ENCODE measurements at places on chromosomes 2 and 18. TPM values are rescaled to one million over a fixed set of nuclear protein-coding genes. Genes with fewer than 3 reads are reported as not detected.

DNA sequence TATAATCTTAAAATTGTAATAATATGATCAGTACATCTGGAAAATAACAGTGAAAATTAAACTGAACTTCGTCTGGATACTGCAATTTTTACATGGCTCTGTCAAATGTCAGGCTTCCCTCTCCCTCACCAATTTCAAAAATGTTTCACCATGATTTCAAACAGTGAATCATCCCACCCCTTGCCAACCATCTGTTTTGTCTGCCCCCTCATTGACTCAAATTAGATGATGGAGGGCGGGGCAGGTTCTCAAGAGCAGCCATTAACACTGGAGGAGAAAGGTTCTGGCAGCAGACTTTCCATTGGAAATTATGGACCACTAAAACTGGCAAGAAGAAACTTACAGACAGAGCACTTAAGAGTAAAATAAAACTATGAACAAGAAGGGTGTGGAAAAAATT is 1195.7 kb upstream of the ZEB2 start:
- no peak for DNase-seq

DNA sequence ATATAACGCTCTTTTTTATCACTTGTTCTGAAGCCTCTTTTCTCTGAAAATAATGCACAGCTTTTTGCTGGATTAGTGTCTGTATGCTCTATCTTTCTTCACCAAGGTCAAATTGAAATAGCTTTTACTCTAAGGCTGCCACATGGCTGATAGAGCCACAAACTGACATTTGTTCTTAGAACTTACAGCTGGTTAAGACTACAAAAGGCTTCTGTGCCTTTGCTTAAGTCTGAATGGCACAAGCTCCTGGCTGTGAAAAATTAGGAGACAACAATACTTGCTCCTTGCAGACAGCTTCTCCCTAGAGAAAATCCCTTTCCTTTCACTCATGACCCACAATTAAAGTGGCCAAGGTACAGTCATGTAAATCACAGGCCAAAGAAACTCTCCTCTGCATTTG is 515.3 kb downstream of the DSC3 start:
- DNase-seq, result no peak

GRCh38 chr2:142234741-142235140 is 103.9 kb upstream of the LRP1B start:
- no peak for DNase-seq

DNA sequence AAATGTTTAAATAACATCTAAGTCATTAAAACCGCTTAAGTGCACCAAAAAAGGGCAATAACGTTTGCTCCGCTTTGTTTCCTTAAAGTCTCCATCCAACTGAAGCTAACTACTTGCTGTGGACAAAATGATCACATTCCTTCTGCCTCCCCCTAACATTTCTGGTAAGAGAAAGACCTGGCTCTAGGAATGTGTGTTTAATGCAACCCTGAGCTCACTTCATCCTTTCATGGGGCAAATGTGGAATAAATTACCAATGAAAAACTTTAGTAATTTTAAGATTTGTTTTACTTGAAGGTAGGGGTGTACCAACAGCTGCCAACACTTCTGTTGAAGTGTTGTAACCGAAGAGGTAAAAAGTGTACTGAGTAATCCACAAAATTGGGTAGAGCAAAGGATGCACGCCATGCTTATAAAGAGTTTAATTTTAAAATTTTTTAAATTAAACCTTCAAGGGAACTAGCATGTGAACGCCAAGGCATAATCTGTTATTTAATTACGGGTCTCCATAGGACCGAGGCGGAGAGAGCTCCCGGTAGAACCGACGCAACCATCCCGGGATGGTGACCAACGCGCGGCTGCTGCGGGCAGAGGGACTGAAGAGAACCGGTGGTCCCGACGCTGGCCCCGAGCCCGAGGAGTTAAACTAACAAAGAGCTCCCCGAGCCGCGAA is 1.1 kb downstream of the HNRNPLL start:
- DNase-seq, result no peak

- DNase-seq, result no peak
These were observed 1169.2 kb upstream of the NXPH2 start for GRCh38 chr2:139949242-139949972.

DNA sequence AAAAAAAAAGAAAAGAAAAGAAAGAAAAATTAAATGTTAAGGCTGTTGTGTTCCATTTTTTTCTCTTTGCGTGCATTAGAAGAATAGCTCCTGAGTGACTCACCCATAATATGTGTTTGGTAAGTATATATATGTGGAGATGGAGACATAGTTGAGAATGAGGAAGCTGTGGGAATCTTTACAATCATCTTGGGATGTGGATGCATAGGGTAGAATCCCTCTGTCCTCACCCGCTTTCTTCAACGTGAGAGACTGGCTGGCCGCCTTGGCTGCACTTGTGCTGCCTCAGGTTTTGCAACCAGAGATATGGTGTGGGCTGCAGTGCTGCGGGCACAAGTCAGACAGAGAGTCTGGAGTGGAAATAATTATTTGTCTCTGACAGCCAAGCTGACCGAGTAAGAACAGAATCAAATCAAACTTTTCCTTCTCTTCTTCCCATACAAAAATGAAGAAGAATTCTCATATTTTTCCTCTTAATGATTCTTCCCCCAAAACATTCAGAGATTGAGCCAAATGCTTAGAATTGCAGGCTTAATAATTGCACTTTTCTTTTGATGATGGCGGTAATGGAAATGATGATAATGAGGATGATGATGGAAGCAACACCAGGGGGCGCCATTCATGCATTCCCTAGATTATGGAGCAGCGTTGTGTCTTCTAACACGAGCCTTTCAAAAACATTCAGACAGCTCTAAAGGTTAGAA is 48.5 kb downstream of the SERPINB7 start:
- no peak for DNase-seq

GRCh38 chr2:98412751-98413458 is 31.8 kb upstream of the INPP4A start:
- peak; percentile 56 for DNase-seq

The RBM44 gene
- 0.85 TPM for total RNA-seq

The CNRIP1 gene
- total RNA-seq, result 3.8 TPM

Data from thymus (tissue), 14 donors.